ENCODE measurements at places on chromosomes 7 and 10. TPM values are rescaled to one million over a fixed set of nuclear protein-coding genes. Genes with fewer than 3 reads are reported as not detected.
A peak's percentile ranks its signal among the peaks of the same experiment; 100 is the strongest.

DNA sequence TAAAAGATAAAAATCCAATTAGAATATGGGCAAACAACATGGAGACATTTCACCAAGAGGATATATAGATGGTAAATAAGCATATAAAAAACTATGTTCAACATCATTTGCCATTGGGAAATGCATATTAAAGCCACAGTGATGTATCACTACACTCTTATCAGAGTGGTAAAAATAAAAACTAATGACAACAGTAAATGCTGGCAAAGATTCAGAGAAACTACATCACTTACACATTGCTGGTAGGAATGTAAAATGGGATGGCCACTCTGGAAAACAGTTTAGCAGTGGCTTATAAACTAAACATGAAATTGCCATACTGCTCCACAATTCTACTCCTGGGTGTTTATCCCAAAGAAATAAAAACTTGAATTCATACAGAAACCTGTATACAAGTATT, 59.2 kb downstream of the CROT start:
- no peaks in the 10 kb centered on the region for H3K4me1 ChIP-seq
- no peaks in the 10 kb centered on the region for H3K27me3 ChIP-seq
- no peak overlapping the region for H3K27ac ChIP-seq
- peaks cover 70% of the 10 kb centered on the region for H3K36me3 ChIP-seq
- no peak overlapping the region for H3K4me3 ChIP-seq
- no peak for DNase-seq

GRCh38 chr7:155858521-155859061, 46.3 kb upstream of the SHH start:
- no peaks in the 10 kb centered on the region for H3K27me3 ChIP-seq
- DNase-seq, result no peak
- H3K4me1 ChIP-seq, result no peaks in the 10 kb centered on the region
- H3K36me3 ChIP-seq, result no peaks in the 10 kb centered on the region
- H3K4me3 ChIP-seq, result no peak overlapping the region

- H3K27ac ChIP-seq, result no peak overlapping the region
- no peak for DNase-seq
- no peaks in the 10 kb centered on the region for H3K27me3 ChIP-seq
- no peaks in the 10 kb centered on the region for H3K4me1 ChIP-seq
These were observed 258.2 kb upstream of the NPY start for GRCh38 chr7:24025765-24026164.

- H3K36me3 ChIP-seq, result no peaks in the 10 kb centered on the region
- H3K27me3 ChIP-seq, result no peaks in the 10 kb centered on the region
- DNase-seq, result no peak
- no peaks in the 10 kb centered on the region for H3K4me1 ChIP-seq
- no peak overlapping the region for H3K27ac ChIP-seq
- no peak overlapping the region for H3K4me3 ChIP-seq
These were observed 126.7 kb downstream of the INHBA start for GRCh38 chr7:41576166-41576565.

- no peak overlapping the region for H3K4me3 ChIP-seq
- DNase-seq, result peak; percentile 49
- H3K4me1 ChIP-seq, result no peaks in the 10 kb centered on the region
These were observed 11.1 kb upstream of the CRTAC1 start for GRCh38 chr10:98041352-98042043.

- H3K4me1 ChIP-seq, result no peaks in the 10 kb centered on the region
- peaks cover under 1% of the 10 kb centered on the region for H3K36me3 ChIP-seq
- no peak for DNase-seq
These were observed 438 bp downstream of the LSMEM1 start for GRCh38 chr7:112481121-112481736.

GRCh38 chr7:34038816-34039470, 133.6 kb downstream of the BMPER start:
- H3K36me3 ChIP-seq, result no peaks in the 10 kb centered on the region
- no peak for DNase-seq
- no peak overlapping the region for H3K27ac ChIP-seq

DNA sequence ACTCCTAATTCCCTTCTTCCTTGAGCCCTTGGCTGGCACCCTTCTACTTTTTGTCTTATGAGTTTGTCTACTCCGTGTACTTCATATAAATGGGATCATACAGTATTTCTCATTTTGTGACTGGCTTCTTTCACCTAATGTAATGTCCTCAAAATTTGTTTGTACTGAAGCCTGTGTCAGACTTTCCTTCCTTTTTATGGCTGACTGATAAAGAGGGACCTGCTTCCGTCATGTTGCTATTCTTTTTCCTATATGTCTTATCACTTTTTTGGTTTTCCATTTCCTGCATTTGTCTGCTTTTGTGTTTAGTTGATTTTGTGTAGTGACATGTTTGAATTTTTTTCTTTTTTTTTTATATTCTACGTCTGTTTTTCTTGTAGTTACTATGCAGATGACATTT, 470.9 kb downstream of the SDK1 start:
- H3K36me3 ChIP-seq, result no peaks in the 10 kb centered on the region
- no peak overlapping the region for H3K27ac ChIP-seq
- H3K4me3 ChIP-seq, result no peak overlapping the region
- H3K27me3 ChIP-seq, result peaks cover 4% of the 10 kb centered on the region

DNA sequence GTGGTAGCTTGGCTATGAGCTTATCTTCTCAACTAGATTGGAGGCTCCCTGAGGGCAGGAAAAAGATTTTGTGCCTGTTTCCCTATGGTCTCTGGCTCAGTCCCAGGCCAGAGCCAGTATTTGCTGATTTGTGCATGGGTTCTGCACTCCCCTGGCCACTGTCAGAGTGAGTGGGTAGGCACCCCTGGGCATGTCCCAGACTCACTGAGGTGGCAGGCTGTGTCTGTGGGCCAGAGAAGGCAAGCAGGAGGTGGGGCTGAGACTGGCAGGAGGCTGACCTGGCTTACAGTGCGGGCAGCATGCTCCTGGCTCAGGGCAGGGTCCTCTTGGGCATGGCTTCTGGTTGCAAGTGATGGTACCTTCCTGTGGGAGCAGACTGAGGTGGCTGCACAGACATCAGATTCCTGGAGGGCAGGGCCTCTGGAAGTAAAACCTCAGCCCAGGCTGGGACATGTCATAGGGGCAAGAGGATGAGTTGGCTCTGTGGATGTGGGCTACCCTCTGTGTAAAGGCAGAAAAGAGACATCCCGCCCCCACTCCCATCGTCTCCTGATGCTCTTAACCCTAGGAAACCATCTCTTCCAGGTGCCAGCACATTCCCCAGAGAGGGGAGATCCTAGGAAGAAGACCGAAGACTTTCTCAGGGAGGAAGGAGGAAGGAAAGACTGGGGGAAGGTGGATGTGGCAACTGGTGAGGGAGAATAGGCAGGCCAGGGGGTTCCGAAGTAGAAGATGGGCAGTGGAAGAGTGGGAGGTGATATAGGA, 4.3 kb downstream of the KCP start:
- H3K4me1 ChIP-seq, result peaks cover 18% of the 10 kb centered on the region
- H3K27ac ChIP-seq, result no peak overlapping the region
- no peak overlapping the region for H3K4me3 ChIP-seq
- DNase-seq, result no peak
- no peaks in the 10 kb centered on the region for H3K36me3 ChIP-seq

- no peak overlapping the region for H3K4me3 ChIP-seq
- no peaks in the 10 kb centered on the region for H3K4me1 ChIP-seq
- DNase-seq, result no peak
- H3K36me3 ChIP-seq, result no peaks in the 10 kb centered on the region
- no peaks in the 10 kb centered on the region for H3K27me3 ChIP-seq
These were observed 7.9 kb downstream of the GIMAP5 start for GRCh38 chr7:150745086-150745485.

GRCh38 chr10:33715303-33715975, 381.0 kb upstream of the NRP1 start:
- no peaks in the 10 kb centered on the region for H3K4me1 ChIP-seq
- DNase-seq, result no peak
- H3K27ac ChIP-seq, result no peak overlapping the region

GHRHR gene
- not detected for total RNA-seq

MRLN gene
- not detected for total RNA-seq

ZCWPW1 gene
- 22.7 TPM for total RNA-seq

CALHM2 gene
- total RNA-seq, result 42.8 TPM

ASB10 gene
- not detected for total RNA-seq

RAB19 gene
- 0.37 TPM for total RNA-seq

NUTM2A gene
- total RNA-seq, result 0.96 TPM

CLDN3 gene
- total RNA-seq, result not detected

Data from B cell (primary cell).